ENCODE measurements at places on chromosomes 12 and 14.

- DNase-seq, result no peak
Measured at GRCh38 chr12:62426089-62426488, 40.5 kb upstream of the MON2 start.

DNA sequence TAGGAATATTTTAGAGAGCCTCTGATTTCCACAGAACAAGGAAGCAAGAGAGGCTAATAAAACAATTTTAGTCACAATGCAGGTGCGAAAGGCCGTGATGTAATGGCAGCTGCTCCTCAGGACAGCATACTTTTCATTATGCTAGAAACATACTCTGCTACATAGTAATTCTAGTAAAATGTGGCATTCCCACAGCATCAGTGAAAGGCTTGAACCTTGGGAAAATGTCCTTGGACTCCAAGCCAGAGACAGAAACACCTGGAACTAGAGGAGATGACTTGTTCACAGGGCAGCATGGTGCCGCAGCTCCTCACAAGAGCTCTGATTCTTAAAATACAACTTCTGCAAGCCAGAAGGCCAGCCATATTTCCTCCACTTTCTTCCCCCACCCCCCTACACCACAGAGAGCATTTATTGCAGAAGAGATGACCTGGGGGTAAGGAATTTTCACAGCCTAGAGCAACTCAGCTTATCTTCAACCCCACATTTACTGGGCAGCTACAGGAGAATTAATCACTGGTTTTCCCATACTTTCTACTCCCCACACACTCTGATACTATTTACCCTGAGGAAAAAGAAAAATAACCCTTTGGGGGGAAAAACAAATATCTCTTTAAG, 15.8 kb downstream of the ABCC9 start:
- DNase-seq, result no peak

- DNase-seq, result no peak
Measured at GRCh38 chr14:20438664-20439063, 2.7 kb upstream of the KLHL33 start.

- DNase-seq, result no peak
Measured at GRCh38 chr14:77122526-77123125, 19.0 kb downstream of the ZDHHC22 start.

GRCh38 chr12:902581-902980, 46.9 kb downstream of the RAD52 start:
- DNase-seq, result no peak

- no peak for DNase-seq
Measured at GRCh38 chr12:103572312-103573045, 14.6 kb upstream of the STAB2 start.

DNA sequence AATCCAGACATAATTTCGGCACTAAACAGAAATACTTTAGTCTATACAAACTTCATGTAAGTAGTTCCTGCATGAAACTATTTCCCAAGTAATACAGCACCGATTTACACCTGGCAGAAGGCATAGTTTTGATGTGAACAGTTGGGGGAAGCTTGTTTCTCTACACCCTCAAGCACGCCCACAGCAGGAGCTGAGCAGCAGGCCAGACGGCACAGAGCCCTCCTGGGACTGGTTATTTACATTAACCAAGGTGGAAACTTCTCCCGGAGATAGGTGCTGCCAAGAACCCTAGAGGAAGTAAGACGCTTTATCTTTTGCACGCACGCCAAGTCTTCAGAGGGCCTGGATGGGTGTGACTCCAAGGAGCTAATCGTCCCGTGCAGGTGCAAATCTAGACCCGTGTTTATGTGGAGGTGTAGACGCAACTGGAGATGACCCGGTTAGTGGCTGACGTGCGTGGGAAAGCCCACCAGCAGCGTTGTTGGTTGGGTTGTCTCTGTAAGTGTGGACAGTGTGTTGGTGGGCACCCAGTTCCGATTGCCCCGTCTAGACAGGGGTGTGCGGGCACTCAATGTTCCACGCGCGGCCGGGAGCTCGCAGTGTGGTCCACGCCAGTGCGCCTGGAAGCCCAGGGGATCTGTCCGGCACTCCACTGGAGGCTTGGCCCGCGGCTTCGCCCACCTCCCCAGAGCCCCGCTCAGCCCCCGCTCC, 767 bp upstream of the TCP11L2 start:
- DNase-seq, result no peak

GRCh38 chr12:57497223-57498131, 9.6 kb downstream of the MARS1 start:
- no peak for DNase-seq

DNA sequence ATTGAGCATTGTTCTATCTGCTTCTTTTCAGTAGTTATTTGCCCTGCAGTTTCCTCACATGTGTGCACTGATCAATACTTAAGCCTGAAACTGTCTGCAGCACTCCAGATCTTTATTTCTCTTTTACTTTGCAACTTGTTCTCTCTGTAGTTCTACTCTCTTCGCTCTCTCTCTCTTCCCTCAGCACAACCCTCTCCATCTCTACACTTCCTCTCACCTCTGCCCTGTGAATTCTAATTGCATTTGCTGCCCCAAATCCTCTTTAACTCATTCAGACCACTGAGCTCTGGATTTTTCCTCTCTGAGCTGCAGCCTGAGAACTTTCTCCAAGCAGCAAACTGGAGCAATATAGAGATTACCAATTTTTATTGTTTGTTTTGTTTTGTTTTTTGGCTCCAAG, 1035.5 kb downstream of the FSCB start:
- no peak for DNase-seq

- DNase-seq, result no peak
Measured at GRCh38 chr14:100546051-100546443, 41.2 kb downstream of the BEGAIN start.

- DNase-seq, result no peak
Measured at GRCh38 chr12:120847814-120848213, 56.3 kb downstream of the SPPL3 start.

DNA sequence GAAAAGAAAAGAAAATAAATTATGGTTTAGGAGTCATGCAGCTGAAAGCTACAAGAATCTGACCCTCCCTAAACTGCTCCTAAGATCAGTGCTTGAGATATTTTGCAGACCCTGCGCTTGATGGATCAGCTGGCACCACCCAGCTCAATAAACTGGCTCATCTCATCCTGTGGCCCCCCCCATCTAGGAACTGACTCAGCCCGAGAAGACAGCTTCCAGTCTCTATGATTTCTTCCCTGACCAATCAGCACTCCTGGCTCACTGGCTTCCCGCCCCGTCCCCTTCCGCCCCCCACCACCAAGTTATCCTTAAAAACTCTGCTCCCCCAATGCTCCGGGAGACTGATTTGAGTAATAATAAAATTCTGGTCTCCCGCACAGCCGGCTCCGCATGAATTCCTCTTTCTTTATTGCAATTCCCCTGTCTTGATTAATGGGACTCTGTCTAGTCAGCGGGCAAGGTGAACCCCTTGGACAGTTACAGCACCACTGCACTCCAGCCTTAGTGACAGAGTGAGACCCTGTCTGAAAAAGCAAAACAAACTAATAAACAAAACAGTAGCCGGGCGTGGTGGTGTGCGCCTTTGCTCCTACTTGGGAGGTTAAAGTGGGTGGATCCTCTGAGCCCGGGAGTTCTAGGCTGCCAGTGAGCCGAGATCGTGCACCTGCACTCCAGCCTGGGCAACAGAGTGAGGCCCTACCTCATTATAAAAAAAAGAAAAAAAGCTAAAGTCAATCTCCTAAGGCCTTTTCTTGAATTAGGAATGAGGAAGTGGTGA, 24.5 kb upstream of the SPTLC2 start:
- DNase-seq, result no peak

DNA sequence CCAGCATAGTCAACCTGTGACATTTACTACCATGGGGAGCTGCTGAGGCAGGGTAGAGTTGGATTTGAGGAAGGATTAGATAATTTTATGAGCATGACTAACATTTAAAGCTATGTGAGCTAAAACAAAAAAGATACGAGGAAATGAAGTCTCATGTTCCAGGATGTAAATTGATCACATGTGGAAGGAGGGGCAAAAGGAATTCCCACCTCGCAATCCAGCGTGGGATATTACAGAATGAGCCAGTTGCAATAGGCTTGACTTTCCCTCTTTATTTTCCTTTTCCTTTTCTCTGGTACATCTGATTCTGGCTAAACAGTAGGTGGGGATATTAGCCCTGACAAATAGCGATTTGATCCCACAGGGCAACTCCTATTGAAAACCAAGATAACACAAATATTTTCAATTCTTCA, 214.9 kb upstream of the HMGA2 start:
- no peak for DNase-seq

DNA sequence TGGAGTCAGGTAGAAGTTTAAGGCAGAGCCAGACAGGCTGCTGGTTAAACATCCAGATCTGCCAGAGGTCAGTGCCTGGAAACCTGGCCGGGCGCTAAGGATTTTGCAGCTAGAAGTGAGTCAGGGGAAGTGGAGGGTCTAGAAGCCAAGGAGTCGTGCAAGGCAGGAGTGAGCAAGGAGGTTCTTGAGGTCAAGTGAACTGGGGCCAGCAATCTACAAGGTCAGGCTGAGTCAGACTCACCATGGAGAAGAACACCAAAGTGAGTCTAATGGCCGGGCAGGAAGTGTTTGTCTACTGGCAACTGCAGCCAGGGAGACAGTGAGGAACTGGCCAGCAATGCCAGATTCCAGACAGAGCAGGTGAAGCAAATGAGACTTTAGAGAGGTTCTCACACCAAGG, 628.2 kb downstream of the ETNK1 start:
- no peak for DNase-seq

DNA sequence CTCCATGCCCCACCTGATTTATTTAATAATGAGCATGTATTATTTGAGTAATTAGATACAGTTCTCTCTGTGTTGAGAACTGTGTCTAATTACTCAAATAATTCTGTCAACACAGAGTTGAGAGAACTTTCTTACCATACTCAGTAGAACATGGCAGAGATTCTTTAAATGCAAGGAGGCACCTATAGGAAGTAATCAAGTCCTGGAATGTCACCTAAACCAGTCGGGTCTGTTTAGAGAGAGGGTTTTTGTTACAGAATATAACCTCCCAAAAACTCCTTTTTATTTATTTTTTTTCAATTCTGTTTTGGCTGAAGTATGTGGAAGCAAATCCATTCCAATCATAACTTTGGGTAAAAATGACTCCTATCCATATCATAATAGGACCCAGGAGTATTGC, 37.5 kb upstream of the CIT start:
- DNase-seq, result no peak

GRCh38 chr12:68425998-68426397, 93.8 kb upstream of the MDM1 start:
- no peak for DNase-seq

DNA sequence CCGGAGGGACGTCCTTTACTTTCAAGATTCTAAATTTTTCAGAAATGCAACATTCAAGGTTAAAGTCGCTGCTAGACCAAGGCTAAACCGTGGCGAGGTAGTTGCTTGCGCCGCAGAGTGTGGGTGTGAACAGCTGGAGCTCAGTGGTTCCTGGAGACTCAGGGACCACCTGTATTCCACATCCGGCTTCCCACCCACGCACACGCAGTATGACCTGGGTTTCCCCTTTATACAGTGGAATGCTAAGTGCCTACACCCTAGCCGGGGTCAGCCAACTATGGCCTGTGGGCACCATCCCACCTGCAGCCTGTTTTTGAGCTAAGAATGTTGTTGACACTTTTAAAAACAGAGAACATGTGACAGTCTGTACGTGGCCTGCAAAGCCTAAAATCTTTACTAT, 42.9 kb upstream of the TESC start:
- no peak for DNase-seq

DNA sequence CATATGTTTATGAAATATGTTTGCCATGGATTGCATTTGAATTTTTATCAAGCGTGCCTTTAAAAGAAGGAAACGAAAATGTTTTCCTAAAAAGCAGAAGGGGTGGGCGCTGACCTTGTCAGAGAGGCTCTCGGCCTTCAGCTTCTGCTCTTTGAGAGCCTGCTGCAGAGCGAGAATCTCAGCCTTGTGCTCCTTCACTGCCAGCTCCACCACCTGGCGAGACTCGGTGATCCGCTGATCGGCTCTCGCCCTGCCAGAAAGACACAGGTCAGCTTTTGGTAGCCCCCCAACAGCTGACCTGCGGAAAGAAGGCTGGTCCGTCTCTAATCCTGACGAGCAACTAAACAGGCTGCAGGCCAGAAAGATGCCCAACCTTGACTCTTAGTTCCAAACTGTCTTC, 62.4 kb downstream of the PRKAB1 start:
- no peak for DNase-seq

- no peak for DNase-seq
Measured at GRCh38 chr12:114512351-114512750, 106.4 kb upstream of the TBX5 start.

DNA sequence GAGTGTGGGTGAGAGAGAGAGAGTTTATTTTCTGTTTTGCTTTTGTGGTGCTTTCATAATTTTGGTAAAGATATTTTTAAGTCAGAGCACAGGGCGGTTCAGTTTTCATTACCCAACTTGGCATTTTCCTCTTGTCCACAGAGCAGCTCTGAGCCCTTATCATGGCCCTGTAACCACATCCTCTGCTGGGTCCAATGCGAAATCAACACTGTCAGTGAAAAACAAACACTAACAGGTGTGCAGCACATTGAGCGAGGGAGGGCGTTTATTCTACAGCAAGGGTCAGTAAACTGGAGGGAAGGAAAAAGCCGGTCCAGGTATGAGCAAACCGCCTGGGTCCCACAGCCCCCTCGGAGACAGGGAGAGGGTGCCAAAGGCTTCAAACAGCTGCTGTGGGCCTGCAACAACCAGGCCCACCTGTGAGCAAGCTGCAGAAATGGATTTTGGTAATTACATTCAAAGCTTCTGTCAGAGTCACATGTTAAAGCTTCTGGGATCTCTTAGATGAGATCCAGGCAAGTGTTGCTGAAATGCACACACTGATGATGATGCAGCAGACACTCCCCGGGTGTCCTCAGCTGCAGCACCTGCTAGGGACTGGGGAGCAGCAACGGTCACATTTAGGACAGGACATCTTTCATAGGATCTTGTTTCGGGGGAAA, 132.7 kb upstream of the DYRK2 start:
- DNase-seq, result peak; percentile 89

DNA sequence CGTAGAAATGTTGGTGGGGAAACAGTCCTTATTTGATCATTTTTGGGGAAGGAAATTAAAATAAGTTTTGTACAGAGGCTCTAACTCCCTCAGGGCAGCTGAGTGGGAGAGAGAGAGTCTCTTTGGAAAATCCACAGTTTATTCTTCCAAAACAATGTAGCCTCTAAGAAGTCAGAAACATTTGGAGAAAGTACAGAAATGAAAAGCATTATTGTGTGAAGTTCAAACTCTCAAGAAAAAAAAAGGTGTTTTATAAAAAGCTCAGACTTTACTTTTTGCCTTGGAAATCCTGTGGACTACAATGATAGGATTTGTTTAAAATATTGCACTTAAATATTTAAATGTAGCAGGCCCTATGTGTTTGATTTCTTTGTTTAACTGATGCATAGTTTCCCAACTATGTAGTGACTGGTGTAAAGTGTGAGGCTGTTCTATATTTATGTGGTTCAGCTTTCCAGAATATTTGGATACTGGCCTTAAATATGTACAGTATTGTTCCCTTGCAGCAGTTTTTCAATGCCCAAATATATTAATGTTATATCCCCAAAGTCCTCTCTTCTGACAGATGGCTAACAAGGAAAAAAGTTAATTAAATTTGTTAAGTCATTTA, 82.0 kb upstream of the OTOGL start:
- no peak for DNase-seq

All from NCI-H2081 treated with DMSO at 0.1 percent for 48 hours (cell line).